Upper lobe of right lung (tissue), 1 donor: ENCODE measurements at places on chromosomes 11 and 22. TPM values are rescaled to one million over a fixed set of nuclear protein-coding genes. Genes with fewer than 3 reads are reported as not detected.

DNA sequence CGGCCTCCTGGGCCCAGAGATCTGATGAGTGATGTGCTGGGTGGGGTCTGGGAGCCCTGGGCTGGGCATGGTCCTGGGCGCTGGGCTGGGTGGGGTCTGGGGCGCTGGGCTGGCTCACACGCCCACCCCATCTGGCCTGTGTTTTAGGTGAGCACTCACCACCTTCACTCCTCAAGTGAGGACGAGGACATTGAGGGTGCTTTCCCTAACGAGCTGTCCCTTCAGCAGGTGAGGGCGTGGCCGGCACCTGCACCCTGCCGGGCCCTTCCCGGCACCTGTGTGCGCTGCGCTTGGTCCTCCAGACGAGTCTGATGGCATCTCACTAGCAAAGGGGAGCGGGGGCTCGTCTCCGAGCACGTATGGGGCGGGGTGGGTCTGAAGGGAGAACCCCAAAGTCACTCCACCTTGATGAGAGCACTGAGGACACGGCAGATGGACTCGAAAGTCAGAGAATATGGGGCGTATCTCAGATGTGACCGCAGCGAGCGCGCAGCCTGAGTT, 37.9 kb downstream of the SBF1 start:
- no peak for DNase-seq

- DNase-seq, result no peak
Measured at GRCh38 chr22:19641983-19642451, 72.3 kb upstream of the SEPTIN5 start.

IGSF22 gene
- total RNA-seq, result 1.2 TPM

DNA sequence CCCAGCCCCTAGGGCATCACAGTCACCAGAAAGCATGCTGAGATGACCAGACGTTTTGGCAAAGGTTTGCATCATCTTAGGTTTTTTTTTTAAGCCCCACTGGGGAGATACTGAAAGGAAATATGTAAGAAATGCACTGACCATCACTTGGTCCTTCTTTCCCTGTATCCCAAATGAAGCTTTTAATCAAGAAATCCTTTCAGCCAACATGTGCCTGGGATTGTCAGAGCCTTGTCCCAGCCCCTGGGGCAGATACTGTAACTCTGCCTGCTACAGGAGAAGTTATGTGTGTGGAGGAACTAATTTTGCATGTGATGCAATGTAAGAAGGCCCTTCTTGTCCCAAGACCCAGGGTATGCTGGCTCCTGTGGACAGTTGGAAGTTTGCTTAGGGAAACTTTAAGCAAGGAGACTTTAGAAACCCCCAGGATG, 65.6 kb downstream of the PPFIBP2 start:
- DNase-seq, result no peak

MS4A8 gene
- not detected for total RNA-seq

DNA sequence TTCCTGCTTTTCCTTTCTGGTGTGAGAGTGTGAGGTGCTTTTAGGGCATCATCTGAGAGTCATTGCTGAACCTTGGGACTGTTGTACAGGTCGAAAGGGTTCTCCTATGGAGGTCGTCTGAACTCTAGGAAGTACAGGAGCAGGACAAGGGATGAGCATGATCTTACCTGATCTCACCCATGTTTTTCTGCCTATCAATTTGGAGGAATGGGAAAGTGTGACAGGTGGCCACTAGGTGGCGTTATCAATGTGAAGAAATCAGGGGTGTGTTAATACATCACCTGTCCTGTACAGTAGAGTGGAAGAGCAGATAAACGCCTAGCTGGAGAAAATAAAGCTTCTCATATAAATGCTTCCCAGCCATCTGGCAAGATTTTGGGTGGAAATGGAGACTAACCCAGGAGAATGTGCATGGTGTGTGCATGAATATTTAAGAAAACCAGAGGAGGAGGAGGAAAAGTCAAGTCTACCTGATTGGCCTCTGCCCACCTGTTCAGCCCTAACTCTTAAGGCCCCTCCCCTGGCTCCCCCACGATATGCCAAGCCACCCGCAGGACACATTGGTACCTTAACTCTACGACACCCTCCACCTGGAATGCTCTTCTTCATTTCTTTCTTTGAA, 72.0 kb upstream of the NARS2 start:
- no peak for DNase-seq

APOC3 gene
- total RNA-seq, result not detected

- no peak for DNase-seq
Measured at GRCh38 chr11:45079943-45080719, 66.3 kb upstream of the PRDM11 start.

GRCh38 chr11:18203723-18204122, 31.1 kb downstream of the MRGPRX4 start:
- DNase-seq, result no peak

GRCh38 chr11:86508604-86509587, 134.2 kb downstream of the CCDC81 start:
- no peak for DNase-seq

DNA sequence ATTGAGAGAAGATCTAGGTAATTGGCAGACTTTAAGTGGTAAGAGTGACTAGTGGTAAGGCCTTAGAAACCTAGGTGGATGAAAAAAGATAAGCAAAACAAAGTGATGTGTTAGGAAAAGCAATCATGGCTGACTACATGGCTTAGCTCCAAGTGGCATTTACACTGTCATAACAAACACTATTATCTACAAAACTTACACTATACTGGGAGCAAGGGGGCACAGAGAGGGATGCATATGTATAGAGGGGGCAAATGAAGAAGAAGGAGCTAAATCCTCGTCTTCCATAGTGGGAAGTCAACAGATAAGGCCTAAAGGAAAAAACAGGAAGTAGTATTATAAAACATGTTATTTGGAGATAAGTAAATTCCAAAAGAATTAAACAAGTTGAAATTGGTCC, 32.5 kb downstream of the ADORA2A start:
- DNase-seq, result no peak

DNA sequence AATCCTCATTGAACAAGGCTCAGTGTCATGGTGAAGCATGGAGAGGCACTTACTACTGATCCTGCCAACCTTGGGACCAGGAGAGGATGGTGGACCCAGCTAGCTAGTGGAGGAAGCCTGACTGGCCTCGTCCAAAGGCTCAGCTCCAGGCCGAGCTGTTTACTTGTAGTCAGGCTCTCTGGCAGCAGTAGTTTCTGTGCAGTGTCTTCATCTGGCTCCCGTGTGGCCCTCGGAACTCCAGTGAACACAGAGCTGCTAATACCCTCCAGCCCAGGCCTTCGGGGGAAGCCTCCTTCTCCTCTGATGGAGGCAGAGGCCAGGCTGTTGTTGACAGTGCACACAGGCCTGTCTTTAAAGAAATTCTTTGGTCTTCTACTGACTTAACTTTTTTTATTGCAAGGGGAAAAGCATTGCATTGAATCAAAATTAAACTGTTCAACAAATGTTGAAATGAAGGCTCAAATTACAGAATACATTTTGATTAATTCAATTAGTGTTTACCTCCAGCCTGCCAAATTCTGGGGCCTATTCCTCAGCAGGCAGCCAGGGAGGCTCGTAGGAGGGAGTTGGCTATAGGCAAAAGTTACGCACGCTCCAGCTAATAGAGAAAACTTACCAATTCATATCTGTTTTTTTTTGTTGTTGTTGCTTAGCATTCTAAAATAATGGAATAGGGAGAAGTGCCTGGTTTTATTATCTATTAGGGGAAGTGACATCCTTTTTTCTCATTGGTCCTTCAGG, 18.8 kb downstream of the PPFIBP2 start:
- no peak for DNase-seq

NELL1 gene
- not detected for total RNA-seq

DNA sequence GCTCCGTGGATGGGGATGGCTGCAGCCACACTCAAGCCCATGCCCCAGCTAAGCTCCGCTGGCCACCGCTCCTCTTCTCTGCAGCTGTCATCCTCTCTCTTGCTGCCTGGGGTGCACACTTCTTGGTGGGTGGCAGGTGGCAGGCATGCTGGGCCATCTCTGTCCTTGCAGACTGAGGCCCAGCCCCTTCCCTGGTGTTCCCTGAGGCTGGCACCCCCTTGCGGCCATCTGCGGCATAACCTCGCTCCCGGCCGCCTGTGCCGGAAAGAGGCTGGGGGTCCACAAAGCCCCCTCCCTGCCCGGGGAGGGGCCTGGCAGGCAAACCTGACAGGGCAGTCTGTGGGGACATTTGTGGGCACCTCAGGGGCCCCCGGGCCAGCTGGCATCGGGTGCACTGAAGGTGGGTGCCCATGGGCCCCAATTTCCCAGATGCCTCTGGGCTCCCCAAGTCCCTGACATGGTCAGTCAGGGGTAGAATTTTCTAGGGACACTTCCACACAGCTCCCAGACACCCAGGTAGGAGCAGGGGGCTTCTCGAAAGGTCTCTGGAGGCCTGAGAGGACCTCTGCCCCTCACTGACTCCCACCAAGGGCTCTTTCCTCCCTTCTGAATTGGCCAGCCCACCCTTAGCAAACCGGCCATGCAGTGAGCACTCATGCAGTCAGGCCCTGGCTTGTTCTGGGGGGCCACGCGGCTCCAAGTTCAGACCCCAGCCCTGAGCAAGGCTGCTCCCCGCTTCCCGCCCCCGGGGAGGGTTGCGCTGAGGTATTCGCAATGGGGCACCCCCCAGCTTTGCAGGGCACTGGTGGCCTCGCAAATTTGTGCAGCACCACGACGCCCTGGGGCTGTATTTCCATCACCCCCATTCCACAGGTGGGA, 23.5 kb upstream of the TH start:
- DNase-seq, result no peak

CLCF1 gene
- total RNA-seq, result 4.0 TPM

GRCh38 chr11:126318574-126319373, 14.9 kb downstream of the DCPS start:
- DNase-seq, result no peak

GRCh38 chr11:17488563-17488962, 11.9 kb upstream of the ABCC8 start:
- no peak for DNase-seq
